ENCODE measurements at places on chromosomes 2 and 18. TPM values are rescaled to one million over a fixed set of nuclear protein-coding genes. Genes with fewer than 3 reads are reported as not detected.

DUSP2 gene
- 274 TPM for total RNA-seq

ITGB6 gene
- total RNA-seq = not detected

REEP1 gene
- total RNA-seq = 0.25 TPM

GRP gene
- not detected for total RNA-seq

BARD1 gene
- total RNA-seq = 22.3 TPM

KRTCAP3 gene
- 7.4 TPM for total RNA-seq

CDK15 gene
- total RNA-seq = not detected

POTEI gene
- total RNA-seq = not detected

L3MBTL4 gene
- total RNA-seq = 0.37 TPM

- no peaks in the 10 kb centered on the region for H3K4me1 ChIP-seq
- DNase-seq = no peak
Observed at GRCh38 chr2:102603904-102604303, 15.4 kb upstream of the SLC9A2 start.

- H3K27me3 ChIP-seq = no peaks in the 10 kb centered on the region
- H3K4me1 ChIP-seq = peaks cover 74% of the 10 kb centered on the region
- H3K27ac ChIP-seq = peak overlapping the region; percentile 4
- H3K36me3 ChIP-seq = peaks cover 14% of the 10 kb centered on the region
- DNase-seq = no peak
Observed at GRCh38 chr2:134163336-134163735, 90.5 kb upstream of the MGAT5 start.

GRCh38 chr2:84273406-84273805 lies 185.7 kb downstream of the SUCLG1 start:
- no peaks in the 10 kb centered on the region for H3K36me3 ChIP-seq
- H3K4me1 ChIP-seq = peaks cover 6% of the 10 kb centered on the region
- DNase-seq = no peak
- H3K27me3 ChIP-seq = peaks cover 7% of the 10 kb centered on the region
- H3K4me3 ChIP-seq = no peak overlapping the region

DNA sequence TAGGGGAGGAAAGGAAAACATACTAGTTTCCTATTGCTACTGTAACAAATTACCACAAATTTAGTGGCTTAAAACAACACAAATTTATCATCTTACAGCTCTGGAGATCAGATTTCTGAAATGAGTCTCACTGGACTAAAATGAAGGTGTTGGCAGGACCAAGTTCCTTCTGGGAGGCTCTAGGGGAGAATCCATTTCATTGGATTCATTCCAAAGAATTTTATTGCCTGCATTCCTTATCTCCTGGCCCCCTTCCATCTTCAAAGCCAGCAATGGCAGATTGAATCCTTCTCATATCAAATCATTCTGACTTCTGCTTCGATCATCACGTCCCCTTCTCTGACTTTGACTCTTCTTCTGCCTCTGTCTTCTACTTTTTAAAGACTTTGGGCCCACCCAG lies 250.9 kb downstream of the IRS1 start:
- no peak for DNase-seq
- peaks cover 6% of the 10 kb centered on the region for H3K27me3 ChIP-seq
- no peak overlapping the region for H3K27ac ChIP-seq
- H3K4me1 ChIP-seq = no peaks in the 10 kb centered on the region
- no peak overlapping the region for H3K4me3 ChIP-seq
- no peaks in the 10 kb centered on the region for H3K36me3 ChIP-seq

DNA sequence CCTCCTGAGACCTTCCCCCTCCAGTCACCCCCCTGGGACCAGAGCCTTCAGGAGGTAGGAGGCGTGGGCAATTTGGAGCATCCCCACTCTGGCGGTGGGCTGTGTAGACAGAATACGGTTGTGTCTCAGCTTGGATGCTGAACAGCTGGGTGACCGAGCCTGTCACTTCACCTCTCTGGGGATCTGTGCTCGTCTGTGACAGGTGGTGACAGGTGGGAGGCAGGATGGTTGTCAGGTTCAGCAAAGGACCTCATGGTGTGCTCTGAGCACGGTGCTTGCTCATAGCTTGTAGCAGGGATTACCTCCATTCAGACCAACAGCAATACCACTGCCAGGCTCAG lies 186.5 kb upstream of the HS6ST1 start:
- peaks cover under 1% of the 10 kb centered on the region for H3K27me3 ChIP-seq
- no peaks in the 10 kb centered on the region for H3K36me3 ChIP-seq
- no peaks in the 10 kb centered on the region for H3K4me1 ChIP-seq
- no peak for DNase-seq

- peaks cover 13% of the 10 kb centered on the region for H3K4me1 ChIP-seq
- no peaks in the 10 kb centered on the region for H3K36me3 ChIP-seq
- no peak for DNase-seq
Observed at GRCh38 chr2:455015-455705, 167.3 kb upstream of the ALKAL2 start.

GRCh38 chr2:203586696-203587095 lies 51.6 kb upstream of the RAPH1 start:
- H3K4me3 ChIP-seq = no peak overlapping the region
- no peaks in the 10 kb centered on the region for H3K27me3 ChIP-seq
- no peak overlapping the region for H3K27ac ChIP-seq
- H3K4me1 ChIP-seq = peaks cover 19% of the 10 kb centered on the region
- DNase-seq = no peak
- no peaks in the 10 kb centered on the region for H3K36me3 ChIP-seq

- no peak overlapping the region for H3K27ac ChIP-seq
- peaks cover 3% of the 10 kb centered on the region for H3K27me3 ChIP-seq
- H3K4me1 ChIP-seq = no peaks in the 10 kb centered on the region
- H3K36me3 ChIP-seq = no peaks in the 10 kb centered on the region
Observed at GRCh38 chr2:11610624-11611242, 59.3 kb downstream of the NTSR2 start.

DNA sequence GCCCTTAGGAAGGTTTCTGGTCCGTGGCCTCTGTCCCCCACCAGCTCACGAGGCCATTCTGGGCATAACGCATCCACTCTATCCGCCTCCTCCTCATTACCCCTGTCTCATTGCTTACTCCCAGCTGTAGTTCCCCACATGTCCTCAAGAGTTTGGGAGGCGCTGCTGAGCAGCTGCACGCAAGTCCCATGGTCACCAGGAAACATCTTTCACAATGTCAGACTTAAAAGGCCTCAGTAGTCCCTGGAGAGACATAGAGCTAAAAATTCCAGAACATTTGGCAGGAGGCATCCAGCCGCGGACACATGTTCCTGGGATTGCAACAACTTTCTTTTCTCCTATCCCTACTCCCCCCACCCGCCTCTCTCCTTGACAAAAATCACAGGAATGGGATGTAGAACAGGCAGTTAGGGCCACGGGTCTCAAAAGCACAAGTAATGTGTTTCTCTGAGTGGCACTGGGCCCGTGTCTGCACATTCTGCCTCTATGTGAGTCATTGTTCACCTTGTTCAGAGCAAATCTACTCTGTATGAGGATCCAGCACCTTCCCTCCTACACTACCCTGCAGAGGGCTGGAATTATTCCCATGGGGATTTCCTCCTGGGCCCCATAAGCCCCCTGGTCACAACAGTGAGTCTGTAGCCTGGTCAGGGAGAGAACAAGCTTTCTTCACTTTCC lies 8.1 kb downstream of the LBH start:
- peak overlapping the region; percentile 77 for H3K4me3 ChIP-seq
- peaks cover 91% of the 10 kb centered on the region for H3K4me1 ChIP-seq
- H3K27me3 ChIP-seq = no peaks in the 10 kb centered on the region
- peak; percentile 82 for DNase-seq

- no peak overlapping the region for H3K27ac ChIP-seq
- H3K4me3 ChIP-seq = no peak overlapping the region
- no peak for DNase-seq
- peaks cover 12% of the 10 kb centered on the region for H3K36me3 ChIP-seq
- peaks cover 2% of the 10 kb centered on the region for H3K4me1 ChIP-seq
- H3K27me3 ChIP-seq = no peaks in the 10 kb centered on the region
Observed at GRCh38 chr2:43467891-43468290, 127.9 kb downstream of the THADA start.

DNA sequence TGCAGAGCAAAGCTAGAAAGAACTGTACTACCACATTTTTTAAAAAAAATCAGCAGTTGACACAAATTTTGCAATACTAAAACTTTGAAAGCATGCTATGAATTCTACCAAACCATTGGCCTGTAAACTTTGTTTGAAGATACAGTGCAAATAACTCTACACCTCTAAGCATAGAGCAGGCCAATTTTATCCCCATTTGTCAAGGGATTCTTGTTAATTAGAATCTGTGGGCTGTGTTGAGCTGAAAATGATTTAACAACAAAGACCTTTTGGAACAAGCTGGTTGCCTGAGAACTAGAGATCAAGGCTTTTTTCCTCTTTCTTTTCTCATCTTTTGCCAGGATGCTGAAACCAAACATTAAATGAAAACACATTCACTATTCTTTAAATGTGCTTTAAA lies 886.0 kb upstream of the CDH2 start:
- H3K4me3 ChIP-seq = no peak overlapping the region
- DNase-seq = no peak
- H3K36me3 ChIP-seq = no peaks in the 10 kb centered on the region
- no peaks in the 10 kb centered on the region for H3K4me1 ChIP-seq
- H3K27ac ChIP-seq = no peak overlapping the region
- no peaks in the 10 kb centered on the region for H3K27me3 ChIP-seq

- no peak overlapping the region for H3K4me3 ChIP-seq
- DNase-seq = no peak
- peaks cover 37% of the 10 kb centered on the region for H3K36me3 ChIP-seq
- no peaks in the 10 kb centered on the region for H3K27me3 ChIP-seq
- peaks cover 28% of the 10 kb centered on the region for H3K4me1 ChIP-seq
- H3K27ac ChIP-seq = no peak overlapping the region
Observed at GRCh38 chr18:79423211-79424007, 27.7 kb downstream of the NFATC1 start.

DNA sequence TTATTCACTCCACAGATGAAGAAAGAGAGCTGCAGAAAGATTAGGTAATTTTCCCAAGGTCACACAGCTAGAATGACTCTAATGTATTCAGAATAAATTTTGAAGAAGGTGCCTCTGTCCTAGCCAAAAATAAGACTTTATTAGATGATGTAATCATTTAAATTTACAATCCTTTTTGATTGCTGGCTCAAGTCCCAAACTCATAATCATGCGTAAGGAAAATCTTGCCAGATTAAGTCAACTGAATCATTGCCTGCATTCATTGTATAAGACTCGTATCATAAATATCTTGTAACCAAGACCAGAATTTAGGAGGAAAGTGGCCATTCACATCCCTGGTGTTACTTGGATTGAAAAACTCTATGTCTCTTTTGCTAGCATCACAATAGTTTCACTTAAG lies 53.1 kb upstream of the STK39 start:
- H3K4me1 ChIP-seq = no peaks in the 10 kb centered on the region
- no peaks in the 10 kb centered on the region for H3K36me3 ChIP-seq
- H3K27ac ChIP-seq = no peak overlapping the region
- DNase-seq = no peak

DNA sequence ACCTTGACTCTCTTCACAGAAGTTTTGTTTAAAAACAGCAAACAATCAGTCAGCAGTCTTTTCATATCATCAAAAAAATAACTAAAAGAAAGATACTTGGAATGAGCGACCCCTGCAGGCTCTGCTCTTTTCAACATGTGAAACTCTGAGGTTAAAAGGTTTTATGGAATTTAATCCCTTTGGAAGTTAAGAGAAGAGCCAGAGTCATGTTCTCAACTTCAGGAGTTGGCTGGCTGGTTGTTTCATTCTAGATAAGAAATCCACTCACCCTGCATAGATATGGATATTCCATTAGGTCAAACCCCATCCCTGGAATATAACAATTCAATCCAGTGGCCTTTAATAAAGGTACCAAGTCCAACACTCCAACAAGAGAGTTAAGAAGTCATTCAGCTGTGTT lies 115.6 kb upstream of the RMDN2 start:
- no peak overlapping the region for H3K4me3 ChIP-seq
- H3K27me3 ChIP-seq = no peaks in the 10 kb centered on the region
- peaks cover 2% of the 10 kb centered on the region for H3K36me3 ChIP-seq
- DNase-seq = no peak

GRCh38 chr2:2542966-2543611 lies 212.0 kb upstream of the MYT1L start:
- DNase-seq = no peak
- H3K4me1 ChIP-seq = no peaks in the 10 kb centered on the region
- H3K27ac ChIP-seq = no peak overlapping the region
- H3K36me3 ChIP-seq = no peaks in the 10 kb centered on the region
- H3K27me3 ChIP-seq = peaks cover 4% of the 10 kb centered on the region
- H3K4me3 ChIP-seq = no peak overlapping the region

GRCh38 chr2:207042841-207043240 lies 103.5 kb downstream of the CPO start:
- H3K4me3 ChIP-seq = no peak overlapping the region
- H3K27me3 ChIP-seq = no peaks in the 10 kb centered on the region
- DNase-seq = no peak

- peak; percentile 64 for DNase-seq
- H3K27me3 ChIP-seq = peaks cover 8% of the 10 kb centered on the region
- H3K36me3 ChIP-seq = peaks cover 20% of the 10 kb centered on the region
- peaks cover 22% of the 10 kb centered on the region for H3K4me1 ChIP-seq
- H3K27ac ChIP-seq = peak overlapping the region; percentile 89
- H3K4me3 ChIP-seq = peak overlapping the region; percentile 81
Observed at GRCh38 chr18:79393635-79394533, 1.8 kb upstream of the NFATC1 start.

DNA sequence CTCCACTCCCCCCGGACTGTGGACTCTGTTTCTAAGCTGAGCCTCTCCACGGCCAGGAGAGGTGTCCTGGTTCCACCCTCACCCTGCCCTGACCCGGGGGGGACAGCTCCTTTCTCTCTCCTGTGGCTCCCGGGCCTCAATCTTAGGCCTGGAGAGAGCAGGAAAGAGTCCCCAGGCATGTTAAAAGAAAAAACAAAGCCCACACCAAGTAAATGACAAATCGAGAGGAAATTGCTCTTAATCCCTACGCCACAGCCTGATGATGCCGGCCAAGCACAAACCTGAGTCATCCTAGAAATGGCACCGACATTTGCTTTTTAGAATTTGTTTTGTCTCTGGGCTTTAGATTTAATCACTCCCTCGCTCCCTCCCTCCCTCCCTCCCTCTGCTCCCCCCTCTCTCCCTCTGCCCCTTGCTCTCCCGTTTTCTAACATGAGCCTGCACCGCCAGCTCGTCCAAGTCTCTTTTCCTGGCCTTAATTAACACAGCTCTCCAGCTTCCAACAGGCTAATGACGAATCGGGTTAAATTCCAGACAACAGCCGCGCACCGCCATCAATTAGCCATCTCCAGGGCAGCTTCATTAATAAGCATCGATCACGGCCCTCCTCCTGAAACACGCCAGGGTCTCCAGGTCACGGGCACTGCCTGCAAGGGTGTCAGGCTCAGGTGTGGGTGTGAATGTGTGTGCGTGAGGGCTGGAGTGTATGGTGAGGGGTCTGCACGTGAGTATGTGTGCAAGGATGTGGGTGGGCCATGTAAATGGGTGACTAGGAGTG lies 230.8 kb downstream of the CELF4 start:
- H3K27ac ChIP-seq = no peak overlapping the region
- H3K27me3 ChIP-seq = peaks cover 6% of the 10 kb centered on the region
- DNase-seq = no peak
- H3K36me3 ChIP-seq = no peaks in the 10 kb centered on the region

Data from activated naive CD8-positive, alpha-beta T cell treated with anti-CD3 and anti-CD28 coated beads for 36 hours (primary cell).